Fibroblast of lung (primary cell): ENCODE measurements at places on chromosomes 4 and X. TPM values are rescaled to one million over a fixed set of nuclear protein-coding genes. Genes with fewer than 3 reads are reported as not detected.

Gene SATL1
- total RNA-seq: not detected in 2 replicates

Gene FAM9C
- total RNA-seq: under 0.01 and 0.26 TPM in 2 replicates

- DNase-seq: peak; percentile 15
These were observed 137.8 kb downstream of the UCHL1 start for GRCh38 chr4:41394481-41394894.

- no peak for DNase-seq
These were observed 8.7 kb upstream of the CXCL3 start for GRCh38 chr4:74047152-74047551.

Gene KCTD8
- total RNA-seq: under 0.01 TPM in 1 of 2 replicates, not detected in the other

Gene C4orf54
- under 0.01 TPM in 1 of 2 replicates, not detected in the other for total RNA-seq

- DNase-seq: peak; percentile 84
These were observed 75.4 kb downstream of the SH3KBP1 start for GRCh38 chrX:19811807-19812604.

Gene MAMLD1
- 0.77 and 3.6 TPM in 2 replicates for total RNA-seq

GRCh38 chr4:81790477-81790876 is 318.8 kb upstream of the RASGEF1B start:
- no peak for DNase-seq

Gene RPS6KA6
- 3.3 and 4.5 TPM in 2 replicates for total RNA-seq

GRCh38 chr4:108345862-108346817 is 177.4 kb upstream of the LEF1 start:
- peak; percentile 94 for DNase-seq

GRCh38 chr4:80521438-80521837 is 185.9 kb downstream of the CFAP299 start:
- DNase-seq: no peak

GRCh38 chr4:184798504-184798903 is 27.3 kb downstream of the ACSL1 start:
- no peak for DNase-seq

Gene HGFAC
- total RNA-seq: under 0.01 and 0.33 TPM in 2 replicates
